Esophagus squamous epithelium (tissue), 5 donors: ENCODE measurements at places on chromosomes 6 and 20.

GRCh38 chr20:20012541-20012940 is 4.6 kb upstream of the NAA20 start:
- peaks cover 3% of the 10 kb centered on the region for H3K4me1 ChIP-seq
- H3K36me3 ChIP-seq, result no peaks in the 10 kb centered on the region
- no peak overlapping the region for H3K27ac ChIP-seq
- no peak overlapping the region for H3K4me3 ChIP-seq
- DNase-seq, result no peak
- no peaks in the 10 kb centered on the region for H3K27me3 ChIP-seq

- H3K36me3 ChIP-seq, result peaks cover 57% of the 10 kb centered on the region
- no peak overlapping the region for H3K27ac ChIP-seq
- no peaks in the 10 kb centered on the region for H3K4me1 ChIP-seq
- H3K27me3 ChIP-seq, result no peaks in the 10 kb centered on the region
- DNase-seq, result no peak
Measured at GRCh38 chr20:61972636-61973508, 92.8 kb downstream of the TAF4 start.

GRCh38 chr6:155645325-155645724 is 189.7 kb upstream of the NOX3 start:
- no peaks in the 10 kb centered on the region for H3K4me1 ChIP-seq
- DNase-seq, result no peak
- no peaks in the 10 kb centered on the region for H3K27me3 ChIP-seq
- H3K4me3 ChIP-seq, result no peak overlapping the region
- no peaks in the 10 kb centered on the region for H3K36me3 ChIP-seq

- H3K36me3 ChIP-seq, result no peaks in the 10 kb centered on the region
- H3K27me3 ChIP-seq, result no peaks in the 10 kb centered on the region
- peak overlapping the region; percentile 59 for H3K27ac ChIP-seq
Measured at GRCh38 chr6:132391391-132392269, 9.6 kb downstream of the MOXD1 start.

GRCh38 chr20:59340201-59340885 is 39.9 kb downstream of the EDN3 start:
- no peaks in the 10 kb centered on the region for H3K36me3 ChIP-seq
- DNase-seq, result no peak
- no peaks in the 10 kb centered on the region for H3K4me1 ChIP-seq
- no peaks in the 10 kb centered on the region for H3K27me3 ChIP-seq
- H3K4me3 ChIP-seq, result no peak overlapping the region
- H3K27ac ChIP-seq, result no peak overlapping the region

- H3K4me1 ChIP-seq, result peaks cover 44% of the 10 kb centered on the region
- H3K27me3 ChIP-seq, result no peaks in the 10 kb centered on the region
- no peaks in the 10 kb centered on the region for H3K36me3 ChIP-seq
- DNase-seq, result no peak
Measured at GRCh38 chr20:17536944-17537444, 5.8 kb upstream of the BFSP1 start.

- no peak for DNase-seq
- H3K36me3 ChIP-seq, result no peaks in the 10 kb centered on the region
- H3K4me3 ChIP-seq, result no peak overlapping the region
- peaks cover 7% of the 10 kb centered on the region for H3K4me1 ChIP-seq
Measured at GRCh38 chr6:160692369-160692959, 9.6 kb upstream of the PLG start.

DNA sequence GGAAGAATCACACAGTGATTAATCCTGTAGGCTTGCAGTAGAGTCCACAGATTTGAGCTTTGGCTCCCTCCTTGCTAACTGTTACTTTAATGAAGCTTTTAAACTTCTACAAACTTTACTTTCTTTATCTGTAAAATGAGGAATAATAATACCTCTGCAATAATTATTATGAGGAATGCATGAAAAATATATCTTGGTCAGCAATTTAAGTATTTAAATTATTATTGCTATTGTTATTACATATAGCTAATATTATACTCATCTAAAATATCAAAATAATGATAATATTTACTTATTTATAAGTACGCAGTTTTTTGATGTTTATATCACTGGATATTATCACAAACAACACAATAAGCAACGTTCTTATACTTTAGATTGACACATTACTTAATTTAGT is 38.3 kb upstream of the LAMA2 start:
- no peak overlapping the region for H3K4me3 ChIP-seq
- no peaks in the 10 kb centered on the region for H3K4me1 ChIP-seq
- no peak overlapping the region for H3K27ac ChIP-seq
- no peak for DNase-seq

GRCh38 chr6:161444464-161444863 is 170.6 kb upstream of the AGPAT4 start:
- H3K27me3 ChIP-seq, result no peaks in the 10 kb centered on the region
- no peak overlapping the region for H3K27ac ChIP-seq
- no peak overlapping the region for H3K4me3 ChIP-seq
- H3K36me3 ChIP-seq, result no peaks in the 10 kb centered on the region
- no peak for DNase-seq
